ENCODE measurements at places on chromosomes 5 and 9.

DNA sequence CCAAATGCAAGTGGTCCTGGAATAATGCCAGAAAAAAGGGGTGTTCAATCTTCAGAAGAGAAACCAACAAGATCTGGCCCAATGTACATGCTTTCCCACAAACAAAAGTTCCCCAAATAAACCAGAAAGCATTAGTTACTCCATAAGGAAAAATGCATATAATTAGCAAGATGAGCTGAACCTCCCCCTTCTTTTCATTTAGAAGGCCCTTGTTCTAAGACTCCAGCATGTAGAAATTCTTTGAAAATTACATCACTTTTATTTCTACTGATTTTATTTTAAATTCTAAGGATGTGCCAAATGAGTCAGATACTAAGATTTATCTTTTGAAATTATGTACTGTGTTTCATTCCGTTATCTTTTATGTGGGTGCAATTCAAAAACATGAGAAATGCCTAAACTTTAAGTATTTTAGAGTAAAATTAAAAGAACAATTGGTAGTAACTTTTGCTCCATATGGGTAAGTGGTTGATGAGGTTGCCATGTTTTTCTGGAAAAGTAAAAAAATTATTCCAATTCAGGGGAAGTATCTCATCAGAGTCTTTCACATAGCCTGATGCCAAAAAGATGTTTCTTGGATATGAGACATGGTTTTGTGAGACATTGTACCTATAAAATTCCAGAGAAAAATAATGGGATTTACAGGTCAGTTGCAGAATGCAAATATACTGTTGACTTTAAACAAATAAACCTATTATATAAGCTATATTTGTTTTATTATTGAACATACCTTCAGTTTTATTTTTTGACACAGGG is 106.5 kb upstream of the CCDC112 start:
- no peak for DNase-seq

DNA sequence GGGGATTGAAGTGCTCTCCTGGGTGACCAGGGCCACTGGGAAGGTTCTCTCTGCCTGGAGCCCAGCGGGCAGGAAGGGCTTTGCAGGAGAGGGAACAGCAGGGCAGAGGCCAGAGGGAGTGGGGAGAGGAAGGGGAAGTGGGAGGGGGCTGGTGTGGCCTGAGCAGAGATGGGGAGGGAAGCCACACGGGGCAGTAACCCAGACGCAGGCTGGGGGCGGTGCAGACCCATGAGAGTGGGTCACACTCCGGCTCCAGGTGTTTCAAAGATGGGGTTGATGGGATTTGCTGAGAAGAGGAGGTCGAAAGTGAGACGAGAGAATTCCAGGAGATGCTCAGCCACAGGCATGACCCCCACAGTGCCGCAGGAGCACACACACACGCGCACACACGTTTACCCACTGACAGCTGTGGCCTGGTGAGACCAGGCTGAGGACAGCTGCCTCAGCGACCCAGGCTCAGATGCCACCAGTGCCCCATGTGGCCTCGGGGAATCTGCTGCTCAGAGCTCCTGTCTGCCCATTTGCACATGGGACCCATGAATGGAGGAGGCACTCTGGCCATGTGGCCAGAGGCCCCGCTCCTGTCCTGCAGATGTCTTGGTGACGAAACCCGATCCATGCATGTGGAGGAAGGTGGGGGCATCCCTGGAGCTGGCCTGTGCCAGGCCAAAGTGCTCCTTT is 32.7 kb upstream of the FCN2 start:
- DNase-seq: no peak

DNA sequence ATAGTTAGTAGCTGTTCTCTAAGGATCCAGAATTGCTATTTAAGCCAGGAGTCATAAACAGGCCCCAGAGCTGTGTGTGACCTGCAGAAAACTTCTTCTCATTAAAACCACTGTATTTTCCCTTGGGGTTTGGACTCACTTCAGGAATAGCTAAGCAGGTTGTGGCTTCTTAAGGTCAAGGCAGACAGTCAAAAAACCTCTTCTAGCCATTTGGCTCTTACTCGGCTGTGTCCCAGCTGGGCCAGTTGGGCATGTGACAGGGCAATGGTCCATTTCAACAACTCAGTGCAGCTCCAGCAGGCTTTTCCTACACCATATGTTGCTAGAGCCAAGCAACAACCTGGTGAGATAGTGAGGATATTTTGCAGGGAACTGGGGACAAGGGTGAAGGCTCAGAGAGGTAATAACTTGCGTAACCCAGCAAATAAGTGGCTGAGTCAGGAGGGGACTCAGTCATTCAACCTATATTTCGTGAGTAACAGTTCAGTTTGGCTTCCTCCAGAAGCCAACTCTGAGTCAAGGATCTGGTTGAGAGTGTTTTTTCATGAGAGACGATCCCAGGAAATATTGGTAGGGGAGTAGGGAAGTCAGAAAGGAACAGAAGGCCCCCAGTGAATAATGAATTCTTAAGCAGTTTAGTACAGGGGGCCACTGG is 115.4 kb upstream of the PPP2R2B start:
- no peak for DNase-seq

GRCh38 chr9:110752766-110753165 is 84.2 kb downstream of the MUSK start:
- no peak for DNase-seq

- no peak for DNase-seq
Observed at GRCh38 chr5:84227236-84227635, 157.4 kb downstream of the EDIL3 start.

All from activated effector memory CD4-positive, alpha-beta T cell treated with Interleukin-2 at 50 U/mL for 16 hours (primary cell).